ENCODE measurements at places on chromosomes 4 and X. TPM values are rescaled to one million over a fixed set of nuclear protein-coding genes. Genes with fewer than 3 reads are reported as not detected.

DNA sequence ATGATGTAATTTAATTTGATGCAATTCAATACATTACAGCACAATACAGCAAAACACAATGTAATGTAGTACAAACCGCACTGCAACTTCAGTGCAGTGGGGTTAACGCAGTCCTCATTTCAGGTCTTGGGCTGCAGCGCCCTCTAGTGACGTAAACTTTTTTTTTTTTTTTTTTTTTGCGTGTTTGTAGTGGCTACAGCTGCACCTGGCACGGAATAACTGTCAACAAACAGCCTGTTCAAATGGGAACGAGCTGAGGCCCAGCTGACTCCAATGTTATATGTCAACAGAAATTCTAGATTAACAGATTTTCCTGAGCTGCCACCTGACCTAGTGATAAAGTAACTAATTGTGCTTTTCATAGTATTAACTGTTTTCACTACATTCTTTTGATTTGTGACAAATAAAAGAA, 33.5 kb upstream of the RASSF6 start:
- DNase-seq, result no peak

- no peak for DNase-seq
Measured at GRCh38 chr4:128512767-128513322, 225.2 kb upstream of the PGRMC2 start.

Gene CFAP99
- not detected for total RNA-seq

DNA sequence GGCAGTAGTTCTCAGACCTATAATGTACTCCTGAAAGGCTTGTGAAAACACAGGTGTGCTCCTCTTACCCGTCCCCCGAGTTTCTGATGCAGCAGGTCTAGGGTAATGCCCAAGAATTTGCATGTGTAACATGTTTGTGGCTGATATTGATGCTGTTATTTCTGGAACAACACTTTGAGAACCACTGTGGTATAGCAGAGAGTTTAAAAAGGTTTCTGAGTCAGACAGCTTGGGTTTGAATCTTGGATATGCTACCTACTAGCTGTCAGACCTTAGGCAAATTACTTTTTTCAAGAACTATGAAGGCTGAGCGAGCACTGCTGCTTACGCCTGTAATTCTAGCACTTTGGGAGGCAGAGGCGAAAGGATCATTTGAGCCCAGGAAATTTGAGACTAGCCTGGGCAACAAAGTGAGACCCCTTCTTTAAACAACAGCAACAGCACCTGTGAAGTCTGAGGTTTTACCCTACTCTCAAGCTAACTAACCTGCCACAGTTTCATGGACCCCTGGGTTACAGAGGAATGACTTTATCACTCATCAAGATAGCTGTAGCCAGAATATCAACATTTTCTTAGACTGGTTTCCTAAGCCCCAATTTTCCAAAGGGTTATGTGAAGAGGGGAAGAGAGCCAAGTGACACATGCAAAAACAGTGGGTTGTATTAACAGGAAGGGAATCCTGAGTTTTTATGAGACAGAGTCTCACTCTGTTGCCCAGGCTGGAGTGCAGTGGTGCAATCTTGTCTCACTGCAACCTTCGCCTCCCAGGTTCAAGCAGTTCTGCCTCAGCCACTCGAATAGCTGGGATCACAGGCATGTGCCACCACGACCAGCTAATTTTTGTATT, 5.1 kb downstream of the AFF1 start:
- DNase-seq, result no peak

Gene XKRX
- total RNA-seq, result 1.2 TPM

DNA sequence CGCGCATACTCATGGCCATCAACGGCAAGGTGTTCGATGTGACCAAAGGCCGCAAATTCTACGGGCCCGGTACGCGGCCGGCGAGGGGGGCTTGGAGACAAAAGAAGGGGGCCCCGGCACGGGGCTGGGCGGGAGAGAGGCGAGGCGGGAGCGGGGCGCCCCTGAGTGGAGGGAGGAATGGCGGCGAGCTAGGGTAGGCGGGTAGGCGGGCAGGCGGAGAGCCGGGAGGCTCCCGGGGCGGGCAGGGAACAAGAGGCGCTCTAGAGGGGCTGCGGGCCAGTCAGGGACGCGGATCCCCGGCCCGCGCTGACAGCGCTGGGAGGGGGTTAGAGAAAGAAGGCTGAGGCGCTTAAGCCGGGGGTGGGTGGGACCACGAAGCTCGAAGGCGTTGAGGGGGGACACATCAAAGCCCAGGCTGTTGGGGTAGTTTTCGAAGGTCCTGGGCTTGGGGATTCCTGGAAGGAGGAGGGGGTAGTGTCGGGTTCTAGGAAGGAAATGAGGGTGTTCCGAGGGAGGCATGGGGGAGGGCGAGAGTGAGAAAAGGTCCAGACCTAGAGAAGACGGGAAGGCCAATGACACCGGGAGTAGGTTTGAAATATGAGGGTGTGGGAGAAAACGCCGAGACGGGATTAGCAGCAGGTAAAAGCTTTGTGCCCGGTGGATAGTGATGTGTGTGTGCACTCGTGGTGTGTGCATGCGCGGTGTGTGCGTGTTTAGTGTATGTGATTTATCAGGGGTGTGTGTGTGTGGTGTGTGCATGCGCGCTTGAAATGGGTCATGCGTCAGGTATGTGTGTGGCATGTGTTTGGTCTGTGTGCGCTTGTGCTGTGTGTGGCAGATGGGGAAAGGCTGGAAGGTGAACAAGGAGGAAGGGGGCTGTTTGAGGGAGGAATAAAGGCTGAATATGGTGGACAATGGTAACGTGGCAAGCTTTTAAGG, 807 bp downstream of the PGRMC1 start:
- DNase-seq, result peak; percentile 45

DNA sequence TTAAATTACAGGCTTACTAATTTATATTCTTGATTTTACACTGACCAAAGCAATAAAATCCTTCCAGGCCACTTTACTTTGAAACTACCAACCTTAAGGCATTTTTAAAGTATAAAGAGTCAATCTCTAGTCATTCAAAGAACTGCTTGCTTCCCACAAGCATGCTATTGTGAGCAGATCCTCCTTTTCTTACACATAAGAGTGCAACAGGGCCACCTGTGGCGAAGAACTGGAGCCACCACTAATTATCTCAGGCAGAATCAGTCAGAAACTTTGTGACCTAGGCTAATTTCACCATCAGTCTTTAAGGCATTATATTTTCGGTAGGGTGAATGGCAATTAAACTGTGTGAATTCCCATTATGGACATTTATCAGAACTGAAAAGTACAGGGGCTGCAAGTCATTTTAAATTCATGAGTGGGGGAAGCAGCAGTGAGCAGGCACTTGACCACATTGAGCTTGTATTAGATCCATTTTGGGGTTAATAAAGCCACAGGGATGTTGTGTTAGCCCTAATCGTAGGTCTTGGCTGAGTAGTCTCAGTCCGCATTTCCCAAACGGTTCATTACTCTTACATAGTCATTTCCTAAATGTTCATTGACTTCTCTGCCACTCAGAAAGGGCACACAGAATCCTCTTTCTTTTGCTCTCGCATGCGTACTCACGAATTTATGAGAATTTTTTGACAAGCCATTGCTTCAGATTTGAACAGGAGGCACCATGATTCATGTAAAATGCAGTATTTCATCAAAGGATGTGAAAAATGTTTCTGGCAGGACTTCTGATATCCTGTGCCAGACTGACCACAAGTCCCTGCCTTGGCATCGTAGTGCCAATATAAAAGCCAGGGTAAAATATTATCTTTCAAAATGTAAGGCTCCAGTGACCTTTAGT, 39.8 kb downstream of the NPY2R start:
- peak; percentile 15 for DNase-seq

DNA sequence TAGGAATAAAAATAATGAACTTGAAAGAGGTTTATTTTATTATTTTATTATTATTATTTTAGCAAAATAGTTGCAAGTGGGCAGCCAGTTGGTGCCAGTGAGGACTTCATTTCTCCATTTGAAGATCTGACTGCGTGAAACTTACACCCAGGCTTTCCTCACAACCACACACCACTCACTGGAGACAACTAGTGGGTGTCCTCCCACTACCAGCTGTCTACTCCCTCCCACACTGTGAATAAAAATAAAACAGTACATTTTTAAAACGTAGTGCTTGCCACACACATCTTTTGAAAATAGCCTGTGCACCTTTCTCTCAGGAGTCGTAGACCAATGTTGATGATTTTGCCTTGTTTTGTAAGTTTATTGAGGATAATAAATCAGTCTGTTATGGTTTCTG, 7.4 kb downstream of the FGF13 start:
- DNase-seq, result no peak

DNA sequence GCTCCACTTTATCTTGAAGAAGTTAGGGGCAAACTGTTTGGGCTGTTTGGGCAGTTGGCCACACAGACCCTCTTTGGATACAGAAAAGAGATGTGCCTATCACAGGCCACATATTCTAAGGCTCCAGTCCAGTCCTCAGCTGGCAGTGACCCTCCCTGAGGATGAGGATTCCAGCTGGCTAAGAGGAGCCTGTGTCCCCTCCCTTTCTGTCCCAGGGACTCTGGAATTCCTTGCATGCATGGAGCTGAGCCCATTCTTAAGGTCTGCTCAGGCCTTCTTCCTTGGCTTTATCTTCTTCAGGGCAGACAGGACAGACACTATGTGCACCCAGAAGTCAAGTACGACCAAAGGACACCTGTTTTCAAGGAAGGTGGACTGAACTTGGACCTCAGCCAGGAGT, 23.8 kb upstream of the GK2 start:
- DNase-seq, result no peak

- DNase-seq, result no peak
Measured at GRCh38 chr4:59484944-59485343, 1715.2 kb upstream of the ADGRL3 start.

- DNase-seq, result no peak
Measured at GRCh38 chr4:113974467-113974866, 5.0 kb downstream of the ARSJ start.

All from H1 (cell line).